CD4-positive, alpha-beta memory T cell (primary cell): ENCODE measurements at places on chromosomes 7 and 10.

GRCh38 chr10:77887631-77888355, 38.8 kb downstream of the DLG5 start:
- DNase-seq, result no peak

- no peak for DNase-seq
Measured at GRCh38 chr10:34281661-34282582, 533.2 kb downstream of the PARD3 start.

GRCh38 chr7:24705461-24705954, 51.8 kb downstream of the GSDME start:
- DNase-seq, result no peak

GRCh38 chr10:20768843-20769242, 128.3 kb downstream of the NEBL start:
- no peak for DNase-seq

DNA sequence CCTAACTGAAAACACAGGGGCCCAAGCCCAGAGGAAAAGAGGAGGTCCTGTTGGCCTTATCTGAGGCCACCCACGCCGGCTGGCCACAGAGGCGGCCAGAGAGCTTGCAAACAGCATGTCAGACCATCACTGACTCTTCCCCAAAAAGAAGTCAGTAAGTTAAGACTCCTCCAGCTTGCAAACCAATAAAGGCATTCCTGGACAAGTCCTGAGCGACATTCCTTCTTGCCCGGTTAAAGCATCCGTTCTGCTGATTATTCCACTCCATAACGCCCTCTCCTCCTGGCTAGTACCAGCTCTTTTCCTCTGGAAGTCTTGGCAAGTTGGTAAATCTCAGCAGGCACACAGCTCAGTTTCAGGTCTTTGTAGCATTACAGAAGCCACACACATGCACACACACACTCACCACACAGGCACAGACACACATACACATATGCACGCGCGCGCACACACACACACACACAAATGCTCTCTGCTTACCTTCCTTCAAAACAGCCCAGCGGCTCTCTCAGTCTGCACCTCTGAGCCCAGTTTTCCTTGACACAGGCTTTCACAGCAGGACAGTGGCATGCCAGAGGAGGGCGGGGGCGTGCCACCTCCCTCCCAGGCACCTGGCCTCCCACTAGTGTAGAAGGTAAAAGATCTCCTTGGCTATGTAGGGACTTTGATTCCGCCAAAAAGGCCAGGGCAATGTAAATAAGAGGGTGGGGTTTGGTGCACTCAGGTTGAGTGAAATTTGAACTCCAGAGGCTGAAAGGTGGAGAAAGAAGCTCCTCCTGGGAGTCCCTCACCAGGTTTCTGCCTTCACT, 201.4 kb downstream of the TNS3 start:
- DNase-seq, result no peak

GRCh38 chr7:37068902-37069301, 344.6 kb upstream of the AOAH start:
- no peak for DNase-seq

DNA sequence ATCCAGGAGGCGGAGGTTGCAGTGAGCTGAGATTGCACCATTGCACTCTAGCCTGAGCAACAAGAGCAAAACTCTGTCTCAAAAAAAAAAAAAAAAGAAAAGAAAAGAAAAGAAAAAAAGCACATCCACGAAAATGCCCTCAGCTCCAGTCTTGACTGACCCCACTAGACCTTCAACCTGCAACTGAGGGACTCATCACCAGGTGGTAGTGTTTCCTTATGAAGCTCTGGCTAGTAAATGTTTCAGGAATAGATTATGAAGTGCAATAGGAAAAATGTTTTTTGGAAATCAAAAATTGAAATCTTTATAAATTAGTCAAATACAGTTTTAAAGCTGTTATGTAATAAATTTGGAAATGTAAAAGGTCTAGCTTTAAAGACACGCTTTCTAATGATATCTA, 22.4 kb downstream of the TLL2 start:
- DNase-seq, result no peak

DNA sequence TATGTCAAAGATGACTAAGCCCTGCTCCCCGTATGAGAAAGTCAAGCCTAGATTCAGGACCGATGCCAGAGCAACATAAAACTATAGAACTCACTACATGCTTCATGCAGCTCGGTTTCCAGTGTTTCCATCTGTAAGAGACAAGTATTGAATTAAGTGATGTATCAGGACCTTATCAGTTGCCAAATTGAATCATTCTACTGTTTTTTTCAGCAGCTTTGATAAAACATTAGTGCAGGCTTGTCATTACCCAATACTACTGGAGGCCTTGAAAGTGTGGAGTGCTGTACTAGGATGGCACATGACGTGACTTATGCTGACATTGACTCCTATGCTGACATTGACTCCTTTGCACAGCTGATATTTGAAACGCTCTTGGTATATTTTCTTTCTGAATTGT, 10.8 kb upstream of the NRP1 start:
- DNase-seq, result no peak
